CD4-positive, alpha-beta T cell treated with Interferon alpha-2 for 1 hour (primary cell): ENCODE measurements at places on chromosomes 6 and 20.

GRCh38 chr6:170294813-170295509, 4.1 kb upstream of the DLL1 start:
- DNase-seq, result no peak

GRCh38 chr6:67190733-67191132, 1444.3 kb upstream of the ADGRB3 start:
- no peak for DNase-seq

DNA sequence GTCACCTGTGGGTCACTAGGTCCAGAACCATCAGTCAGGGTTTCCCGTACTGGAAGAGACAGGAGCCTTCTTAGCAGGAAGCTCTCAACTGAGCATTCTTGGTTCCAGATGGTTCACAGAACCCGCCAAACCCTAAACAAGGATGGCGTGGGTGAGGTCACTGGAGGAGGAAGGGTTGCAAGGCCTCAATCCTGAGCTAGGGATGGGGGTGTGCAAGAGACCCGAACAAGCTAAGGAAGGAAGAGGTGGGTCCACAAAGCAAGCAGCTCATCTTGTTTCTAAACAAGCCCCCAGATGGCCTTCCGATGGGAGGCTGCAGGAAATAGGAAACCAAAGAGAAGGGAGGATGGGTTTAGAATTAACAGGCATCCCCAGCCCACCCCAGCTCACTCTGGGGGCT, 92.7 kb downstream of the PREX1 start:
- no peak for DNase-seq

DNA sequence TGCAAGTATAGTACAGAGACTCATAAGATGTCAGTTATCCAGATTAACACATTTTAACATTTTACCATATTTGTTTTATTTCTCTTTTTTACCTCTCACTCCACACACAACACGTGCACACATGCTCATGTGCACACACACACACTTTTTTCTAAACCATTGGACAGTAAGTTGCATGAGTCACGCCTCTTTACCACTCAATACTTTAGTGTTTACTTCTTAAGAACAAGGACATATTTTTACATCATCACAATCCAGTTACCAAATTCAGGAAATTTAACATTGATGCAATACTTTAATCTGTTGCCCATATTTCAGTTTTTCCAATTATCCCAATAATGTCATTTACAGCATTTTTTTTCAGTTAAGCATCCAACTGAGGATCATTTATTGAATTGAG, 109.0 kb downstream of the RIN2 start:
- DNase-seq, result no peak

- no peak for DNase-seq
Measured at GRCh38 chr6:372336-372911, 19.1 kb upstream of the IRF4 start.

DNA sequence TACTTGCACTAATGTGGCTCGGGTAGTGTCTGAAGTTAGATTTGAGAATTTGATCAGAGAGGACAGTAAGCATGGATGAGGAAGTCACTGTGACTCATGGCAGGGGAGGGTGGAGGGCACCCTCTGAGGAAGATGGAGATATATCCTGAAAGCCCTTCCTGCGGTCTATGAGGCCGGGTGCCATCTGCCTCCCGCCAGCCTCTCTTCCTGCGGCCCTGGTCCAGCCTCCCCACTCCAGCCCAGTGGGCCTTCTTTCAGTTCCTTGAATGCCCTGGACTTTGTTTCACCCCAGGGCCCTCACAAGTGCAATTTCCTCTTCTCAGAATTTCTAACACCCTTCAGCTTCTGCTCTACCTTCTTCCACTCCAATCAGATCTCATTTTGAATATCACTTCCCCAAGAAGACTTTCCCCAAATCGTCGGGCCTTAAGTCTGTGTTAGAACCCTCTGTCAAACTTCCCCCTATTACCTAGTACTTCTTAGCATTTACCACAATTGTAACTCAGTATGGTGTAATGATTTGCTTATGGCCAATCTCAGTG, 20.2 kb upstream of the TNFAIP3 start:
- peak; percentile 80 for DNase-seq

GRCh38 chr6:135581211-135581610, 83.7 kb upstream of the AHI1 start:
- DNase-seq, result no peak

- DNase-seq, result no peak
Measured at GRCh38 chr6:13260831-13261230, 67.5 kb downstream of the TBC1D7 start.
